ENCODE measurements at places on chromosomes 2 and 18. TPM values are rescaled to one million over a fixed set of nuclear protein-coding genes. Genes with fewer than 3 reads are reported as not detected.

DNA sequence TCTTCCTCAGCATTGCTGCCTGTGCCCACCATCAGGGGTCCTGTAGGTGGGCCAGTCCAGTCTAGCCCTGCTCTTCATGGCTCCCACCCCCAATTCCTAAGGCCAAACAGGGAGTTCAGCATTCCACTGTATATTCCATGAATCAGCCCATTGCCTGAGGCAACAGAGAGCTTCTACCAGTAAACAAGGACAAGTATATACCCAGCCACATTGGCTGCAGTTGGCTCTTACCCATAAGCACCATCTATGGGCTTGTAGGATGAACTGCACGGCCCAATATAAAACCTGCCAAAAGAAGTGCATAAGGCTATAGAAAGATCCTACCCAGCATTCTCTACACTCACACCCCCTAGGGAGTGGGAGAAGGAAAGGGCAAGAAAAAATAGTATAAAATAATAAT lies 95.1 kb upstream of the SALL3 start:
- H3K27me3 ChIP-seq: peaks cover 7% of the 10 kb centered on the region
- no peaks in the 10 kb centered on the region for H3K4me1 ChIP-seq
- no peak overlapping the region for H3K27ac ChIP-seq
- no peak overlapping the region for H3K4me3 ChIP-seq

GRCh38 chr2:199309411-199309810 lies 148.3 kb downstream of the SATB2 start:
- H3K27ac ChIP-seq: no peak overlapping the region
- no peaks in the 10 kb centered on the region for H3K36me3 ChIP-seq
- DNase-seq: no peak
- no peak overlapping the region for H3K4me3 ChIP-seq
- H3K27me3 ChIP-seq: no peaks in the 10 kb centered on the region

The CPS1 gene
- total RNA-seq: 0.30 TPM

GRCh38 chr18:63160172-63160995 lies 159.2 kb downstream of the BCL2 start:
- H3K36me3 ChIP-seq: no peaks in the 10 kb centered on the region
- H3K27me3 ChIP-seq: no peaks in the 10 kb centered on the region
- H3K27ac ChIP-seq: peak overlapping the region; percentile 100
- H3K4me1 ChIP-seq: peaks cover 53% of the 10 kb centered on the region
- no peak for DNase-seq

GRCh38 chr2:160310118-160310828 lies 110.2 kb upstream of the ITGB6 start:
- no peaks in the 10 kb centered on the region for H3K27me3 ChIP-seq
- no peak for DNase-seq
- no peak overlapping the region for H3K4me3 ChIP-seq
- H3K36me3 ChIP-seq: peaks cover 48% of the 10 kb centered on the region
- no peak overlapping the region for H3K27ac ChIP-seq
- no peaks in the 10 kb centered on the region for H3K4me1 ChIP-seq

The SYT4 gene
- total RNA-seq: not detected

DNA sequence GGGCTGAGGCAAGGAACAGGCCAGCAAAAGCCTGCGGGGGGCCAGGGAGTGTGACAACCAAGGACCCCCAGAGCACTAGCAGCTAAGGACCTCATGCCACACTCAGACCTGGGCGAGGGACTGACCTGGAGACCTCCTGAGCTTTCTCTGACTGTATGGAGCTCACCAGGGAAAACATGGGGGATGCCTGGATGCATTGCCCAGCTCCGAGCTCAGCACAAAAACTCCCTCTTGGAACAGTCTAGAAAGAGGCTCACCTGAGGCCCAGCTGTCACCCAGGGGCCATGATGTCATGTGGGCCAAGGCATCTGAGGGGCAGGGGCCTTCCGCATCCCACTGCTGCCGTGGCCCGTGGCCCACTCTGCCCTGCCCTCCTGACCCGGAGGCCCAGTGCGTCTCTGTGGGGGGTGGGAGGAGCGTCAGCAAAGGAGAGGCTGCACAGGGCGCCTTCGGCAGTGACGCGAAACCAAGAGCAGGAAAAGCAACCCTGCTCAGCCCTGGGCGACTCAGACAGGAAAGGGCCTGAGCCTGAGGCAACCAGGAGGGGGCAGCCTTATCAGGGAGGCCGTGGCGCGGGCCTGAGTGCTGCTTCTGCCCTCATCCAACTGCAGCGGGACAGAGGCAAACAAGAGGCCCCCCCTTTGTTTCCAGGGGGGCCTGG lies 57.3 kb upstream of the ALPP start:
- H3K27ac ChIP-seq: peak overlapping the region; percentile 73
- H3K36me3 ChIP-seq: no peaks in the 10 kb centered on the region
- no peak for DNase-seq

- H3K4me1 ChIP-seq: no peaks in the 10 kb centered on the region
- H3K4me3 ChIP-seq: no peak overlapping the region
- no peak for DNase-seq
- H3K27me3 ChIP-seq: no peaks in the 10 kb centered on the region
- H3K36me3 ChIP-seq: no peaks in the 10 kb centered on the region
Measured at GRCh38 chr2:44537264-44537663, 175.5 kb downstream of the CAMKMT start.

GRCh38 chr18:9647496-9648323 lies 33.4 kb upstream of the PPP4R1 start:
- no peaks in the 10 kb centered on the region for H3K36me3 ChIP-seq
- no peak for DNase-seq
- H3K27me3 ChIP-seq: no peaks in the 10 kb centered on the region
- H3K4me1 ChIP-seq: no peaks in the 10 kb centered on the region

- H3K27ac ChIP-seq: no peak overlapping the region
- H3K4me1 ChIP-seq: no peaks in the 10 kb centered on the region
- no peaks in the 10 kb centered on the region for H3K36me3 ChIP-seq
- H3K27me3 ChIP-seq: no peaks in the 10 kb centered on the region
- no peak overlapping the region for H3K4me3 ChIP-seq
- DNase-seq: no peak
Measured at GRCh38 chr2:147760984-147761383, 83.8 kb upstream of the ACVR2A start.

DNA sequence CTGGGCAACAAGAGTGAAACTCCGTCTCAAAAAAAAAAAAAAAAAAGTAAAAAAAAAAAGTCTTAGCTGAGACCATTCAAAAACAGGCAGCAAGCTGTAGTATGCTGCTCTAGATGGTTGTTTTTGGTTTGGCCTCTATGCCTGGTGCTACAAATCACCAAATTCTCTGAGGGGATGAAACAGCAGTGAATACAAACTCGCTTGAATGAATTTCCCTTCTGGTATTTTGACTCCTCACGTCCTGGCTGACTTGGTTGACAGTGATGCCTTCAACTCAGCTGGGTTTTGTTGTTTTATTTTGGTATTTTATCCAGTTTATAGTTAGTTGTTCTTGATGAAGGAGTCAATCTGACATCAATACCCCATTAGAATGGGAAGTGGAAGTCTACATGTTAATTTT lies 3.3 kb upstream of the TCF7L1 start:
- no peak overlapping the region for H3K27ac ChIP-seq
- no peaks in the 10 kb centered on the region for H3K36me3 ChIP-seq
- peaks cover 3% of the 10 kb centered on the region for H3K4me1 ChIP-seq
- DNase-seq: no peak
- H3K4me3 ChIP-seq: no peak overlapping the region

DNA sequence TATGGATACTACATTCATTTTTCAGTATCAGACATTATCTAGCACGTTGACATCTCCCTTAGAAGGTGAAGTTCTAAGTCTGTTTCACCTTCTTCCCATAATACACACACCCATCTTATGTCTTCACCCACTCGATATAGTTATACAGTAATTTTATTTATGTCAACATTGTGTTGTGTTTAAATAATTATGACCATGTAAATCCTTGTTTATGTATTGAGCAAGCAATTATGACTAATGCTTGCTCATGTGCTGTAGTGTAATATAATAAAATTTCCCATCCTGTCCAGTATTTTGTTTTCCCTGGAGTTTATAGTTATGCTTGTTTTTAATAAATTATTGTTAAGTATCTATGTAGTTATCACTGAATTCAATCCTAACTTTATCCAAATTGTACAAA lies 163.2 kb downstream of the MTX2 start:
- DNase-seq: no peak
- no peaks in the 10 kb centered on the region for H3K36me3 ChIP-seq
- no peaks in the 10 kb centered on the region for H3K4me1 ChIP-seq
- H3K27me3 ChIP-seq: peaks cover 5% of the 10 kb centered on the region
- no peak overlapping the region for H3K27ac ChIP-seq
- no peak overlapping the region for H3K4me3 ChIP-seq

The TIA1 gene
- total RNA-seq: 107 TPM

GRCh38 chr2:43269706-43270105 lies 43.3 kb upstream of the ZFP36L2 start:
- H3K4me1 ChIP-seq: no peaks in the 10 kb centered on the region
- H3K27ac ChIP-seq: no peak overlapping the region
- H3K4me3 ChIP-seq: no peak overlapping the region
- no peaks in the 10 kb centered on the region for H3K27me3 ChIP-seq

DNA sequence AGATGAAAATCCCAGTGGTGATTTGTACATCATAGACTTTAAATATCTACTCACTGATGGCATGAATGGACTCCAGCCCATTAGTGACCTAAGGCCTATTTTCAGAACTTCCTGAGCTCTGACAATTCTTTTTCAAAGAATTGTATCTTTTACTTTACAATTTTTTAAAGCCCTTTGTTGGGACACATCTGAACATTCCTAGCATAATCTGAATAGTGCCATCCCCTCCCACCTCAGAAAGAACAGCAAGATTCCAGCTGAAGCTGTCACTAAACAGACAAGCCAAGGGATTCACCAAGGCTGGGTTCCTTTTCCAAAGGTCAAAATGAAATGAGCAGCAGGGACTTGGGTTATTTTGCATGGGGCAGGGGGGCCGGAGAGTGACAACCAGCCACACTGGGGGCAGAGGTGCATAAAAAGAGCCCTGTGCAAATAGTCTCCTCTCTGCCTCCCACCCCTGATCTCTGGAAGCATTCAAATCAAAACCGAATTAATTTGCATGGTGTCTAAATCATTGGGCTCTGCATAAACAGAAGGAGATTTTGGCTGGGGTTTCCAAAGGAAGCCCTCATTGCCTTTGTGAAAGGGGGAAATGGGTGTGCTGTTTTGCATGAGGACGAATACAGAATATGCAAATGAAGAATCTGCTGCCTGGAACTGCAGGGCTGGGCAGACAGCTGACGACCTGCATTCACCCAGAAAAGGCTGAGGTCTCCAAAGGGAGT lies 17.2 kb downstream of the EPHA4 start:
- H3K27ac ChIP-seq: no peak overlapping the region
- H3K4me1 ChIP-seq: peaks cover 7% of the 10 kb centered on the region
- no peaks in the 10 kb centered on the region for H3K27me3 ChIP-seq
- H3K36me3 ChIP-seq: no peaks in the 10 kb centered on the region
- H3K4me3 ChIP-seq: no peak overlapping the region

DNA sequence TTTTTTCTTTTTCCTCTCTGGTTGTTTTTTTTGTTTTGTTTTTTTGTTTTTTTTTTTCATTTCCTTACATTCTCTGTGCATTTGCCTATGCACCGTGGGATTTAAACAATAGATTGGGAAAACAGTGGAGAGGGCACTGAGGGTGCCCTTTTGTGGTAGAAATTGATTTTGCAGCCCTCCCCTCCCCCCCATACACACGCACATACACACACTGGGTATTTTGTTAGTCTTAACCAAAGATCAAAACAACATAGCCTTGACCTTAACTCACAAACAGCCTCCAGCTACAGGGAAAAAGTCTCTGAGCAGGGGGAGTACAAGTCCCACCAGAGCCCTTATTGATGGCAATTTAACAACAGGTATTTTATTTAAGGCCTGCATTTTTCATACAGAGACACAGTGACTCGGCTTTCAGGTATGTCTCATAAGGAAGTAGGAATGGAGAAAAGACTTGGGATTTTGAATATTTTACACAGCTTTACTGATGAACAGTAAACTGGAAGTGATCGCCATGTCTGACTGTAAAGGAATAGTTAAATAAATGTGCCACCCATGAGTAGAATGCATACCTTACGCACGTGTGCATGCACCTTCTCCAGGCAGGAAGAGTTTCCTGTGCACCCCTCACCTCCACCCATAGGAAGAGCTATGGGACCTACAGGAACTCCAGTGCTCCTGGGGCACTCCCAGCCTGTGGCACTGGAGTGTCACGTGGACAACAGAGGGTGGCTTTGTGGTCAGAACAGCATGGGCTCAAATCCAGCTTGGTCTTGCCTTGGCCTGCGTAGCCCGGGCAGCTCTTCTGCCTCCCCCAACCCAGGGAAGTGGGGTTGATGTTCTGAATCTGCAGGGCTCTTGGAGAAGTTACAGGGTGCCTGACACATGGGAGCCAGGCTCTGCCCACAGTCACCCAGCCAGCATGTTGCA lies 266.4 kb downstream of the ANAPC1 start:
- DNase-seq: no peak
- no peak overlapping the region for H3K4me3 ChIP-seq
- no peaks in the 10 kb centered on the region for H3K36me3 ChIP-seq
- H3K27me3 ChIP-seq: peaks cover 3% of the 10 kb centered on the region
- H3K4me1 ChIP-seq: no peaks in the 10 kb centered on the region

- H3K4me1 ChIP-seq: no peaks in the 10 kb centered on the region
- DNase-seq: no peak
- no peak overlapping the region for H3K27ac ChIP-seq
- H3K27me3 ChIP-seq: no peaks in the 10 kb centered on the region
- H3K36me3 ChIP-seq: peaks cover 65% of the 10 kb centered on the region
Measured at GRCh38 chr2:105294844-105295481, 34.6 kb downstream of the TGFBRAP1 start.

DNA sequence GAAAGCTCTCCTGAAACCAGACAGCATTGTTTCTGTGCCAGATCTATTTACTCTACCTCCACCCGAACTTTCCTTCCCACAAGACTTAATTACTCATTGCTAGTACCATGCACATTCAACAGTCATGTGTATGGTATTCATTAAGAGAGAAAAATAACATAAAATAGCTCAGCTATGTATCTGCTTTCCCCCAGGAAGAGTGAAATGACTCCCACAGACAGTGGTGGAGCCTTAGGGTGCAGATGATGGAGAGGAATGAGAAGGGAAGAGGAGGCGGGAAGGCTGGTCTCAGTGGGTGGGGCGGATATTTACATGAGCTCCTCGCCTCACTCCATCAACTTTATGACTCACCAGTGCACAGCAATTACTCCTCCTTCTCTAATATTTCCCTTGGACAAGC lies 724.5 kb downstream of the EPHA4 start:
- no peaks in the 10 kb centered on the region for H3K4me1 ChIP-seq
- no peaks in the 10 kb centered on the region for H3K27me3 ChIP-seq
- DNase-seq: no peak
- no peaks in the 10 kb centered on the region for H3K36me3 ChIP-seq
- H3K27ac ChIP-seq: no peak overlapping the region

GRCh38 chr2:9844576-9844975 lies 1.3 kb downstream of the TAF1B start:
- no peaks in the 10 kb centered on the region for H3K36me3 ChIP-seq
- DNase-seq: no peak
- H3K27me3 ChIP-seq: no peaks in the 10 kb centered on the region
- H3K4me3 ChIP-seq: peak overlapping the region; percentile 87
- H3K27ac ChIP-seq: no peak overlapping the region

DNA sequence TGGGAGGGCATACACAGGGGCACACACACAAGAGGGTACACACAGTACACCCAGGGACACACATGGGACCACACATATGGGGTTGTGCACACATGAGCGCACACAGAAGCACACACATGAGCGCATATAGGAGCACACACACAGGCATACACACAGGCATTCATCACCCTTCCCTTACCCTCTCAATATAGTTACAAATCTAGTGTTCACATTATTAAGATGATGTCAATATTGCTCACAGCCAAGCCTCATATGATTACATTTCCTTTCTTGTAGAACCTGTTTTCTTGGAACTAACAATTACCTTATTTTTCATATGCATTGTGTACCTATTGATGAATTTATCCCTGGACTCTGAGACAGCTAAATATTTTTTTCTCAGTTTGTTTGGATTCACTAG lies 156.7 kb downstream of the FHOD3 start:
- H3K4me1 ChIP-seq: no peaks in the 10 kb centered on the region
- no peak for DNase-seq
- H3K4me3 ChIP-seq: no peak overlapping the region
- H3K36me3 ChIP-seq: no peaks in the 10 kb centered on the region
- H3K27me3 ChIP-seq: no peaks in the 10 kb centered on the region
- no peak overlapping the region for H3K27ac ChIP-seq

Data from T-cell (primary cell).